ENCODE measurements at places on chromosomes 1 and 21. TPM values are rescaled to one million over a fixed set of nuclear protein-coding genes. Genes with fewer than 3 reads are reported as not detected.

The ICOSLG gene
- 0.32 TPM for total RNA-seq

The LCE3E gene
- not detected for total RNA-seq

The JAM2 gene
- 0.65 TPM for total RNA-seq

The HPCAL4 gene
- under 0.01 TPM for total RNA-seq

The GIPC2 gene
- total RNA-seq = 0.18 TPM

The OR2G6 gene
- not detected for total RNA-seq

The MX2 gene
- total RNA-seq = 7.0 TPM

The WNT4 gene
- not detected for total RNA-seq

The TUFT1 gene
- 4.3 TPM for total RNA-seq

The FBLIM1 gene
- total RNA-seq = 191 TPM

The SLC16A1 gene
- 70.4 TPM for total RNA-seq

The RIIAD1 gene
- total RNA-seq = not detected

The LEFTY1 gene
- total RNA-seq = 0.18 TPM

The SLC1A7 gene
- 0.97 TPM for total RNA-seq

The AMPD1 gene
- not detected for total RNA-seq

The BECN2 gene
- total RNA-seq = not detected

The LEPR gene
- total RNA-seq = 15.7 TPM

The FAM89A gene
- total RNA-seq = 5.8 TPM

The RGS18 gene
- total RNA-seq = not detected

The IL10 gene
- not detected for total RNA-seq

The MAP3K21 gene
- total RNA-seq = 0.65 TPM

The ELF3 gene
- total RNA-seq = not detected

The SPRR1A gene
- not detected for total RNA-seq

The SH2D1B gene
- total RNA-seq = not detected

The ZBTB17 gene
- total RNA-seq = 16.5 TPM

The AGT gene
- total RNA-seq = 0.16 TPM

The COL11A1 gene
- 0.18 TPM for total RNA-seq

The C1QB gene
- total RNA-seq = not detected

The C8A gene
- not detected for total RNA-seq

The ZMYM4 gene
- 45.0 TPM for total RNA-seq

The ADCY10 gene
- under 0.01 TPM for total RNA-seq

The PTPRC gene
- total RNA-seq = not detected

The PLPPR5 gene
- not detected for total RNA-seq

The EDARADD gene
- total RNA-seq = not detected

The VAV3 gene
- 0.65 TPM for total RNA-seq

The TMIGD3 gene
- not detected for total RNA-seq

The OR2L3 gene
- not detected for total RNA-seq
